IMR-90 (cell line): ENCODE measurements at places on chromosomes 7 and 10. TPM values are rescaled to one million over a fixed set of nuclear protein-coding genes. Genes with fewer than 3 reads are reported as not detected.

- H3K27ac ChIP-seq: no peak overlapping the region
- H3K36me3 ChIP-seq: no peaks in the 10 kb centered on the region
- H3K4me1 ChIP-seq: peaks cover 2% of the 10 kb centered on the region; the same call in 1 of the 2 replicates
- no peak overlapping the region for H3K4me3 ChIP-seq
- peaks cover 6% of the 10 kb centered on the region; the same call in 1 of the 2 replicates for H3K27me3 ChIP-seq
Observed at GRCh38 chr10:46304062-46304461, 17.3 kb downstream of the ANTXRL start.

Gene CTAGE4
- polyA plus RNA-seq: 0.03 TPM in 1 of 2 replicates, not detected in the other

Gene CLRN3
- polyA plus RNA-seq: not detected in 2 replicates

Gene POLL
- polyA plus RNA-seq: 23.7 TPM in 2 replicates

DNA sequence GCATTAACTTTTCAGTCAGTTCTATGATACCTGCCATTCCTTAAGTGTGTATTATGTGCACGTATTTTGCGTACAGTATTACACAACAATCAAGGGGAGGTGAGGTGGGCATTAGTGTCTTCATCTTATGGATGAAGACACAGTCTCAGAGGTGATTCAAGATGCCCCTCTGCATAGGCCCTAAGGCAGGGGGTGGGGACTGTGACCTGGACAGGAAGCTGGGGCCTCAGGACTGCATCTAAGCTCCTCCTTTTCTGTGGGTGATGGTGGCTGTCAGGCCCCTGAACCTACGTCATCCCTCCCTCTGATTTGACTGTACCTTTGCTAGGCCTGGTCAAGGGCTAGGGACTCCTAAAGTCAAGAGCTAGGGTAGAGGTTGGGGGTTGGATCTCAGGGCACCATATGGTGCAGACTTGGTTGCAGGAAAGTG is 38.9 kb downstream of the HK1 start:
- DNase-seq: no peak
- H3K36me3 ChIP-seq: no peaks in the 10 kb centered on the region
- no peak overlapping the region for H3K27ac ChIP-seq
- H3K4me1 ChIP-seq: peaks cover 30% of the 10 kb centered on the region
- H3K27me3 ChIP-seq: no peaks in the 10 kb centered on the region; the same call in 1 of the 2 replicates

DNA sequence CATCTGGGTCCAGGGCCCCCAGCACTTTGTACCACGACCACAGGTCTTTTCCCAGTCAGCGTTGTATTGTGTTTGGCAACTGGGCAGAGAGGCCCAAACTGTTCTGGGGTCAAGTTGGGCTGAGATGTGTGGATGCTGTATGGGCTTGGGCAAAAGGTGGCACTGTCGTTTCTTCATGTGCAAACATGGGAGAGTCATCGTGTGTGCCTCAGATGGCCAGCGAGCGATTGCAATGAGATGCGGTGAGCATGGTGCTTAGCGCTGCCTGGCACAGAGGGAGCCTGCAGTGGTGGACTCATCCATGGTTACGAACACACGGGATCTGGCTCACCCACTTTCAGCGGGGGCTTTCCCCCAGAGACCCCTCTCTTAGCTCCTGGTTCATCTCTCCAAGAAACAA is 120.4 kb upstream of the SORCS3 start:
- DNase-seq: no peak
- H3K27me3 ChIP-seq: no peaks in the 10 kb centered on the region
- no peaks in the 10 kb centered on the region for H3K36me3 ChIP-seq
- no peaks in the 10 kb centered on the region for H3K4me1 ChIP-seq
- no peak overlapping the region for H3K27ac ChIP-seq

Gene ALOX5
- not detected in 2 replicates for polyA plus RNA-seq
